NCI-H146 (cell line): ENCODE measurements at places on chromosomes 13 and 19.

- DNase-seq: peak; percentile 23
Observed at GRCh38 chr19:35569281-35569781, 5.9 kb upstream of the ATP4A start.

- DNase-seq: no peak
Observed at GRCh38 chr19:14516048-14516534, 2.1 kb downstream of the DNAJB1 start.

GRCh38 chr19:4338441-4339355, at the start of gene STAP2:
TSS of gene STAP2 (minus strand) at chr19:4338827. CDS start at chr19:4338753, 74 bp downstream.
- no peak for DNase-seq

GRCh38 chr13:97880311-97880675, 73.2 kb upstream of the IPO5 start:
- DNase-seq: no peak

DNA sequence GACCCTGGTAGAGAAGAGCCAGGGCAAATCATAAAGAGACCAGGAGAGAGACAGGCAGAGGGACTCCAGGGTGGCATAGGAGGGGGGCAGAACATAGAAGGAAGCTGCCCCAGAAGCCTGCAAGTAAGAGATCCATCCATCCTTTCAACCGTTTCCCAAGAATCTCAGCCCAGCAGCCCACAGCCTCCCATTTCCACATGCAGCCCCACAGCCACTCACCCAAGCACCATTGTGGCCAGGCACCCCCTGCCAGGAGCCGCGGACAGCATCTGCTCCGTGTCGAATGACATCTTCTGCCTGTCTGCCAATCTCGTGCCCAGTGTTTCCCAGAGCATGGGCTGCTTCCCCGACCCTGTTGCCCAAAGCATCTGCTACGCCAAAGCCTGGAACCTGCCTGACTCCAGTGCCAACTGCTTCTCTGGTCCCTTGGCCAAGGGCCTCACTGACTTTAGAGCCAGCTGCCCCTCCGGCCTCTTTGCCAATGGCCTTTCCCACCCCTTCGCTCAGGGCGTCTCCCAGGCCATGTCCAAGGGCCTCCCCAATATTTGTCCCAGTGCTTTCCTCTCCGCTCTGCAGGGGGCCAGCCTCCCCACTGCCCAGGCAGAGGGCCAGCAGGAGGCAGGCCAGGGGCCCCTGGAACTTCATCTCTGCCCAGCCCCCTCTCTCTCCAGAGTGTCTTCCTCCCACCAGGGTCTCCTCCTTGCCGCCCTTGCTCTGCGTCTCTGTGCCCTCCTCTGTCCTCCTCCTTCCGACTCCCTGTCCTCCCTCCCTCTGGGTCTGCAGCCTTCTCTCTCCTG, 420 bp downstream of the DMKN start:
- DNase-seq: no peak

- DNase-seq: no peak
Observed at GRCh38 chr13:100790405-100790804, 115.8 kb upstream of the TMTC4 start.
